ENCODE measurements at places on chromosomes 1 and 21.

DNA sequence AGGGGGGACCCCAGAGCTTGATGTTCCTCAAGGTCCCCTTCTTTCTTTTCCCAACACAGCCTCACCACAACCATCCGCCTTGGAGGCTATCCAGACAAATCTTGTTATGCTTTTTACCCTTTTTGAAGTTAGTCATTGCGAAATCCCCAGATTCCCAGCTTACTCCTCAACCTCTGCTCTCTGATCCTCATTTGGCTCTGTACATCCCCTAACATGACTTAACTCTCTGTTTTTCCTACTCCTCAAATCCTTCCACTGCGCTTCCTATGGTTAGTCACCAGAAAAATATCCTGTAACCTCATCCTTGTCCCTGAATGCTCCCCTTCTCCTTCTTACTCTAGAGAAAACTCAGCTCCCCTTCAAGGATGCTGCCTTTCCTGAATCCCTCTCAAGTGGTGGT lies 189.1 kb upstream of the POU3F1 start:
- H3K36me3 ChIP-seq: no peaks in the 10 kb centered on the region
- DNase-seq: no peak
- peaks cover 13% of the 10 kb centered on the region for H3K27me3 ChIP-seq
- no peak overlapping the region for H3K4me3 ChIP-seq
- no peaks in the 10 kb centered on the region for H3K4me1 ChIP-seq
- H3K27ac ChIP-seq: no peak overlapping the region

DNA sequence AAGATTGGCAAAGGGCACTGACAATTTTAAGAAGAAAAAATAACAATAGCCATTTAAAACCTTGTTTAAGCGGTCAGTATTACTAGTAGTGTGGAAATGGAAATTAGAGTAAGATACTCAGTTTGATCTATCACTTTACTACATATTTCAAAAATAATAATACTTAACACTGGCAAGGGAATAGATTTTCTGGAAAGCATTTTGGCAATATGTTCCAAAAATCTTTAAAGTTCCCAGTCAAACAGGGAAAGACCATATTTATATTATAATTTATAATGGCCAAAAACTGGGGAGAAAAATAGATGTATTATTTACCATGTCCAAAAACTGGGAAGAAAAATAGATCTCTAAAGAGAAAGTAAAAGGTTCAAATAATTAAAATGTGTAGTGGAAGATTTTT lies 28.6 kb upstream of the C1orf21 start:
- no peak overlapping the region for H3K27ac ChIP-seq
- no peak overlapping the region for H3K4me3 ChIP-seq
- no peak for DNase-seq
- peaks cover 3% of the 10 kb centered on the region for H3K36me3 ChIP-seq
- H3K4me1 ChIP-seq: no peaks in the 10 kb centered on the region
- peaks cover 32% of the 10 kb centered on the region for H3K27me3 ChIP-seq

- peaks cover 6% of the 10 kb centered on the region for H3K4me1 ChIP-seq
- H3K36me3 ChIP-seq: no peaks in the 10 kb centered on the region
- no peak for DNase-seq
- H3K27ac ChIP-seq: no peak overlapping the region
These were observed 24.8 kb downstream of the LEMD1 start for GRCh38 chr1:205396967-205397616.

- DNase-seq: no peak
- peaks cover 26% of the 10 kb centered on the region for H3K27me3 ChIP-seq
- H3K36me3 ChIP-seq: no peaks in the 10 kb centered on the region
- peaks cover 4% of the 10 kb centered on the region for H3K4me1 ChIP-seq
These were observed 20.7 kb upstream of the TRIM45 start for GRCh38 chr1:117142200-117142599.

GRCh38 chr1:204345438-204345841 lies 14.3 kb downstream of the PLEKHA6 start:
- H3K27ac ChIP-seq: no peak overlapping the region
- H3K27me3 ChIP-seq: peaks cover 59% of the 10 kb centered on the region
- H3K4me3 ChIP-seq: no peak overlapping the region
- DNase-seq: no peak

- H3K4me3 ChIP-seq: no peak overlapping the region
- DNase-seq: no peak
- H3K36me3 ChIP-seq: peaks cover 11% of the 10 kb centered on the region
- H3K27me3 ChIP-seq: no peaks in the 10 kb centered on the region
- peaks cover 9% of the 10 kb centered on the region for H3K4me1 ChIP-seq
These were observed 15.4 kb upstream of the NADK start for GRCh38 chr1:1793481-1794244.

DNA sequence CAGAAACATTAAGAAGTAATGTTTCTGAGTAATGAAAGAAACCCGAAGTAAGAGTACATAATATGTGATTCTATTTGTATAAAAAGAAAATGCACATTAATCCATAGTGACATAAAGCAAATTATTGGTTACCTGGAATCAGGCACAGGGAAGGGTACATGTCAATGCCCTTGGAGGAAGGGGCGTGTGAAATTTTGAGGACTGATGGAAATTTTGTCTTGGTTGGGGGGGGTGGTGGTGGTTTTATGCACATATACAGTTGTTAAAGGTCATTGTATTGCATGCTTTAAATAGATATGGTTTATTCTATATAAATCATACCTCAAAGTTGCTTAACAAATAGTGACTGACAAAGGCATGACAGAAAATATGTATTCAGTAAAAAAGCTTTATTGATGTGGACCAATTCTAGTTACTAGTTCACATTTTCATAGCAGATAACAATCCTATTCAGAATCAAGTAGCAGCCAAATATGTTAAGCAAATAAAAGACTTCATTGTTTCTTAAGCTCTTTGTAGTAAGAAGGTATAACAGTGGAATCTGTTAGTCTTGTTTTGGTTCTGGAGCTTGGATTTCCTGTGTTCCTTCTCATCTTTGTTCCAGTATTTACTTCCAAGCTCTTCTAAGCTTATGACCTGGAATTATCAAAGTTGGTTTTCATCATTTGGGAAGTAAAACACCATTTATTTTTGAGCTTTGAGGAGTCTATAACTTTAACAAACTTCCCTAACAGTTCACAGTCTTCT lies 15.1 kb downstream of the BACH1 start:
- peaks cover 2% of the 10 kb centered on the region for H3K36me3 ChIP-seq
- H3K27ac ChIP-seq: no peak overlapping the region
- DNase-seq: no peak
- peaks cover 49% of the 10 kb centered on the region for H3K4me1 ChIP-seq
- H3K4me3 ChIP-seq: no peak overlapping the region

- H3K27me3 ChIP-seq: peaks cover 16% of the 10 kb centered on the region
- no peaks in the 10 kb centered on the region for H3K4me1 ChIP-seq
- no peak overlapping the region for H3K27ac ChIP-seq
- peaks cover 3% of the 10 kb centered on the region for H3K36me3 ChIP-seq
- DNase-seq: no peak
- no peak overlapping the region for H3K4me3 ChIP-seq
These were observed 39.5 kb upstream of the DDAH1 start for GRCh38 chr1:85504417-85504816.

- H3K36me3 ChIP-seq: peaks cover under 1% of the 10 kb centered on the region
- DNase-seq: no peak
- H3K27ac ChIP-seq: no peak overlapping the region
- H3K4me1 ChIP-seq: no peaks in the 10 kb centered on the region
- H3K4me3 ChIP-seq: no peak overlapping the region
These were observed 77.2 kb upstream of the PPP2R5A start for GRCh38 chr1:212207822-212208520.

GRCh38 chr1:58476179-58476578 lies 70.3 kb downstream of the OMA1 start:
- H3K4me3 ChIP-seq: no peak overlapping the region
- no peak for DNase-seq
- peaks cover 7% of the 10 kb centered on the region for H3K36me3 ChIP-seq
- H3K27me3 ChIP-seq: no peaks in the 10 kb centered on the region
- H3K27ac ChIP-seq: no peak overlapping the region
- no peaks in the 10 kb centered on the region for H3K4me1 ChIP-seq

GRCh38 chr1:47757226-47757975 lies 239.8 kb downstream of the TRABD2B start:
- peaks cover 9% of the 10 kb centered on the region for H3K4me1 ChIP-seq
- H3K27ac ChIP-seq: no peak overlapping the region
- no peak overlapping the region for H3K4me3 ChIP-seq
- H3K27me3 ChIP-seq: peaks cover 72% of the 10 kb centered on the region
- H3K36me3 ChIP-seq: peaks cover 10% of the 10 kb centered on the region

DNA sequence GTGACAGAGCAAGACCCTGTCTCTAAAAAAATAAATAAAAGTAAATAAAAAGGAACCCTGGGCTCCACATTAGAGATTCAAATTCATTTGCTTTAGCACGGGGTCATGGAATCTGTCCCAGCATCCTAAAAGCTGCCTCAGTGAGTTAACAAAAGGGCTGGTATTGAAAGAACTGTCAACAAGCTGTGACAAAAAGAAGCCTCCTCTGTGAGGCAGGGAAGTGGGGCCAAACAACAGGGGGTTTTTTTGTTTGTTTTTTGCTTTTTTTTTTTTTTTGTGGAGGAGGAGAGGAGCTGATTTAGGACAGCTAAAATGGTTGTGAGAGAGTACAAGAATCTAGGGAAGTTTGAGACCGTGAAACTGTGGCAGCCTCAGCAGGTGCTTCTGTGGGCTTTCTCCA lies 115.7 kb downstream of the LIPI start:
- H3K4me1 ChIP-seq: no peaks in the 10 kb centered on the region
- H3K27me3 ChIP-seq: no peaks in the 10 kb centered on the region
- H3K36me3 ChIP-seq: peaks cover 2% of the 10 kb centered on the region
- H3K4me3 ChIP-seq: no peak overlapping the region
- DNase-seq: no peak

GRCh38 chr1:110728388-110729001 lies 53.8 kb upstream of the KCNA3 start:
- no peaks in the 10 kb centered on the region for H3K27me3 ChIP-seq
- H3K4me1 ChIP-seq: peaks cover 30% of the 10 kb centered on the region
- no peak overlapping the region for H3K4me3 ChIP-seq
- H3K36me3 ChIP-seq: no peaks in the 10 kb centered on the region
- no peak for DNase-seq
